NCI-H2081 (cell line): ENCODE measurements at places on chromosomes 4 and X.
A peak's percentile ranks its signal among the peaks of the same experiment; 100 is the strongest.

- no peak for DNase-seq
These were observed 62.4 kb upstream of the TBC1D14 start for GRCh38 chr4:6847178-6847577.

DNA sequence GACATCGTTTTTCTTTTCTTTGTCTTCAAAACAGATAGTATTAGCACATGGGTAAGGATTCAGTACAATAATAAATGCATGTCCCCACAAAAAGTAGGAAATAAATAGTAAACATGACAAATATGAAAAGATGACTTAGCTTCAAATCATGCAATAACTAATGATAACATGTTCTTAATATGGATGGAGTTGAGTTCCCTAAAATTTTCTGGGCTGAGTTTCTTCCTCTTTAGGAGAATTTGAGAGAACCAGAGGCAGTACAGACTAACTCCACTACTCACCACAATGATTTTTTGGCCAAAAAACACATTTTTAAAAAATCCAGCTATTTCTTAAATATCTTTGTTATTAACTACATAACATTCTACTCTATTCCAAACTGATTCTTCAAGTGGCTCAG, 432.3 kb upstream of the HS3ST1 start:
- DNase-seq, result no peak

DNA sequence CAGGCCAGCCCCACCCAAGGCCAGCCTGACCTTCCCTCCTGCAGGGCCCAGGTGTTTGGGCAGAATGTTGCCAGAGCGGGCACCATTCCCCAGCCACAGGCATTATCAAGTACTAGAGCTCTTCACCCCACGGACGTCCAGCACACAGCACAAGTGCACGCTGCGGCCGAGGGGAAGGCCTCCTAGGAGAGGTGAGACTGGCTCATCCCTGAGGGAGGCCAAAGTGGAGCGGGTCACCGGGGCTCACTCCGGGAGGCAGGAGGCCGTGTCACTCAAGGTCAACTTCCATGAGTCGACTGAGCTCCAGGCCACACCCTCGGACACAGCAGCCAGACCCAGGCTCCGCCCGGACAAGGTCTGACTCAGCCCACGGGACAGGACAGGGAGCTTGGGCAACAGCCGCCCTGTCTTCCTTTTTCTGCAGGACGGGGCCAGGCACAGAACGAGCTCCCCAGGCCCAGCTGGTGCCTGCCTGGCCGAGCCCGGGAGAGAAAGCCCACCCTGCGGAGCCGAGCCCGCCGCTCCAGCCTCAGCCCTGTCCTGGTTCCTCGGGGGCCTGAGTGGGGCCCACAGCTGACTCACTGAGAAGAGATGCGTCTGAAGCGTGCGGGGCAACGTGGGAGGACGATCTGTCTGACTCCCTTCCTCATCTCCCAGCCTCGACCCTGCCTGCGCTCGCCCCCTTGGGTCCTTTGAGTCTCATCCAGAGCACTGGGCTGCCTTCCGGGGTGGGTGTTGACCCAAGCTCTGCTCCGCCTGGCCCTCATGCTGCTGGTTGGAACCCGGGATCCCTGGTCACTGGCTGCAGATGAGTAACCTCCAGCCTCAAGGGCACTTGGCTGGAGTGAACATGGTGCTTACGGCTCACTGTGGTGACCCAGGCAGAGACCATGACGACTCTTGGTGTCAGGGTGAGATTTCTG, 1.6 kb downstream of the SLC49A3 start:
- DNase-seq, result no peak

DNA sequence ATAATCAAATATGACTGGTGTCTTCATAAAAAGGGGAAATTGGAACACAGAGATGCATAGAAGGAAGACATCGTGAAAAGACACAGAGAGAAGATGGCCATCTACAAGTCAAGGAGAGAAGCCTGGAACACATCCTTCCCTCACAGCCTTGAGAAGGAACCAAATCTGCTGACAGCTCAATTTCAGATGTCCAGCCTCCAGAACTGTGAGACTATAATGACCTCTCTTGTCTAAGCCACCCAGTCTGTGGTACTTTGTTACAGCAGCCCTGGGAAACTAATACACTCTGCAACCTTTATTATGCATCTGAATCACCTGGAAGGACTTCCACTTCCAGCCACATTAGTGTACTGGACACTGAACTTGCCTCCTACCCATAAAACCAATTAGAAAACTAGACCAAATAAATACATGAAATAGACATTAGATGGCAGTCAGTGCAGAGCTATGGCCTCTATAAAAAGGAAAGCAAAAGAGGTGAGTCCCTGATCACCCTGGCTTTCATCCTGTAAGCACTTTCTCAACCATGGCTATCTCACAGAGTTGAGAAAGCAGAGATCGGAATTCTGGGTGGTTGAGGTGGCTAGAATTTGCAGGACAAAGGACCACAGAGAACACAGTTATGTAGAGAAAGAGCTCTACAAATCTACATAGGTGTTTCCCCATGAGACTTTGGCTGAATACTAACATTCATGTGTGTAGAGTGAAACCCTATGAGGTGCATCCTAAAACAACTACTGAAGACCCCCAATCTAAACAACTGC, 25.7 kb downstream of the GAB3 start:
- DNase-seq, result no peak

DNA sequence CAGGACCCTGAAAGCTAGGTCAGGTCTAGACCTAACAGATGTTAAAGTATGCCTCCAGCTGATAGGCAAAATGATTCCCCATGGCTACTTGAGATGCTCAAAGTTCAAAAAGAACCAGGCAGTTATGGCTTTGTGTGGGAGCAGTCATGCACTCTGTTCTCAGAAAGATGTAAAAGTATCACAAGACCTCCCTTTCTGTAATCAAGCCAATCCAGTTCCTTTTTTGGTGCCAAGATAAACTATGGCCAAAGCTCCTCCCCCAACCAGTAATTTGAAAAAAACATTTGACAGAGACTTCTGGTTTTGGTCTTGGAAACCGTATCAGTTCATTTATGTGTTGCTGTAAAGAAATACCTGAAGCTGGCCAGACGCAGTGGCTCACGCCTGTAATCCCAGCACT, 340.9 kb downstream of the CHIC1 start:
- DNase-seq, result no peak

GRCh38 chr4:185247151-185247550, 37.8 kb downstream of the SNX25 start:
- no peak for DNase-seq

DNA sequence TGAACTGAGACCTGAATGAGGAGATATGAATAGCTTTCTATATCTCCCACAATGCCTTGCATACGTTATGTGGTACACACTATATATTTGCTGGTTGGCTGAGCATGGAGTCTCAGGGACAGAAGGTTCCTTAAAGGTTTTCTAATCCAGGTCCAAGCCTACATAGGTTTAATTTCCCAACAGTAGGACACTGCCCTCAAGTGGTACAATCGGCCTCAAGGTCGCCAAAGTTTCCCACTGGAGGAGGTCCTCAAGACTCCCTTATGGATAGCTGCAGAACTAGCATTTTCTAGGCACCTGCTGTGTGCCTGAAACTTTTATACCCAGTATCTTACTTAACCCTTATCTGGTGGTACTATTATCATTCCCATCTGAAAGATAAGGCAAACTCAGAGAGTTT, 21.0 kb upstream of the EFNB1 start:
- no peak for DNase-seq

- DNase-seq, result no peak
These were observed 20.0 kb downstream of the RHOH start for GRCh38 chr4:40216622-40217366.

DNA sequence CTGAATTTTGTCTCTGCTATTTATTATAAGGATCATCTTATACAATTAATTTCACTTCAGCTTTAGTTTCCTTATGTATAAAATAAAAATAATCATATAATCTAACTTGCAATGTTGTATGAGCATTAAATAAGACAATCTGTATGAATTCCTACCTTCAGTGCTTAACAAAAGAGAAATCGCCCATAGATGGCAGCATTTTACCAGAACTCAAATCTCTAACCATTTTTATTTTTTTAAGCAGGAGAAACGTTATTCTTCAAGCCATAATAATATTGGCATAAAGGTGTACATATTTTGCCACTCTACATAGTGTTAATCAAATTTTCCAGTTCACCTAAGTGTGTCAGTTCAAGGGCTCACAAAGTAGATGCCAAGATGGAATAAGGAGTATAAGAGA, 78.8 kb downstream of the TMEM47 start:
- peak; percentile 20 for DNase-seq

DNA sequence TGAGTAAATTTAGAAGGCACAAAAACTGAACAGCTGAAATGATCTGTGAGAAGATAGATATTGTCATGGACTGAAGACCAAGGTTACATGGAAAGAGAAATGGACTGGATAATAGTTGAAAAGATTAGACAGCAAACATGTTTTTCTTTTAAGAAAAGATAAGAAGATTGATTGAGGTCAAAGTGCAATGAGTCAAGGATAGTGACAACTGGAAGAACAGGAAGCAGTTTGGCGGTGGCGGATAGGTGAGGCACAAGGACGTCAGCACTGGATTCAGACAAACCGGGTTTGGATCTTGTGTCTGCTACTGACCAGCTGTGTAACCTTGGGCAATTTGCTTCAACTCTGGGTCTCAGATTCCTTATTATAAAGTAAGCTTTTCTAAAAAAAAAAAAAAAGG, 2.0 kb upstream of the HPGD start:
- DNase-seq, result no peak

DNA sequence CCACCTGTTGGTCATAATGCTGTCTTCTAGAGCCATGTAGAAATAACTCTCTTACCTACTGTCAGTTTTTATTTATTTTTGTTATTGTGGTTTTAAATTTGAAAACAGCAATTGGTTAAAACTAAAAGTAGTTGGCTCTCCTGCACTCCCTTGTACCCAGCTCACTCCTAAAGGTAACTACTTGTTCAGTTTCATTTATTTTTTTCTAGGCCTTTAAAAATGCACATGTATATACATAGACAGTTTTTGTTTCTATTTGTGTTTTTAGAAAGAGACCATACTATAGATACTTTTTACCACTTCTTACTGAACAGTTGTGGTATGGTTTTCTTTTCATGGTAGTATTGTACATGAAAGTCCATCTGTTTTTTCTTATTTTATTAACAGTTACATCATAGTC, 16.8 kb downstream of the SMAD1 start:
- no peak for DNase-seq

- DNase-seq, result no peak
These were observed 14.3 kb upstream of the PDHA2 start for GRCh38 chr4:95825546-95825945.

- no peak for DNase-seq
These were observed 2.4 kb upstream of the LOC101059915 start for GRCh38 chrX:71664889-71665491.

- no peak for DNase-seq
These were observed 279.5 kb downstream of the ANKRD50 start for GRCh38 chr4:124433044-124433443.

GRCh38 chr4:98148856-98149255, 5.6 kb upstream of the STPG2 start:
- DNase-seq, result no peak

- DNase-seq, result no peak
These were observed 45.1 kb downstream of the VSIG4 start for GRCh38 chrX:65994519-65995506.

DNA sequence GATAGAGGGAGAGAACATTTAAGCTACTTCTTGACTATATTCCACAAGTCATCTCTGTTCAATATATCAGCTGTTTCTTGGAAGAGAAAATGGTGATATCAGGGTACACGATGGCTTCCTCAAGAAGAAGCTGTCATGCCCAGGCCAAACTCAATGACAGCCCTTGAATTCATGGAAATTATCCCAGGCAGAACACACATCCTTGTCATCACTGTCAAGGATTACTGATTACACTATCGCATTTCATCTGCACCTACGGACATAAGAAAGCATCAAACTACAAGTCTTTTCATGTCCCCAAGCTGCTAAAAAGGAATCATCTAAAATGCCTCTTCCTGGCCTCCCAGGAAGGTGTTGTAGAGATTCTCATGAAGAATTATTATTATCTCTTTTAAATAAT, 165.2 kb upstream of the SLC7A11 start:
- no peak for DNase-seq

GRCh38 chr4:155552180-155552579, 114.5 kb upstream of the GUCY1A1 start:
- DNase-seq, result no peak

GRCh38 chr4:107693132-107693531, 26.9 kb downstream of the PAPSS1 start:
- no peak for DNase-seq

GRCh38 chrX:446245-446644, 59.5 kb upstream of the PPP2R3B start:
- no peak for DNase-seq

GRCh38 chrX:95040104-95040503, 1366.1 kb downstream of the FAM133A start:
- no peak for DNase-seq

- peak; percentile 58 for DNase-seq
These were observed 58.9 kb upstream of the PGM2 start for GRCh38 chr4:37767546-37767945.

GRCh38 chrX:133674726-133675470, 259.6 kb upstream of the GPC4 start:
- no peak for DNase-seq

DNA sequence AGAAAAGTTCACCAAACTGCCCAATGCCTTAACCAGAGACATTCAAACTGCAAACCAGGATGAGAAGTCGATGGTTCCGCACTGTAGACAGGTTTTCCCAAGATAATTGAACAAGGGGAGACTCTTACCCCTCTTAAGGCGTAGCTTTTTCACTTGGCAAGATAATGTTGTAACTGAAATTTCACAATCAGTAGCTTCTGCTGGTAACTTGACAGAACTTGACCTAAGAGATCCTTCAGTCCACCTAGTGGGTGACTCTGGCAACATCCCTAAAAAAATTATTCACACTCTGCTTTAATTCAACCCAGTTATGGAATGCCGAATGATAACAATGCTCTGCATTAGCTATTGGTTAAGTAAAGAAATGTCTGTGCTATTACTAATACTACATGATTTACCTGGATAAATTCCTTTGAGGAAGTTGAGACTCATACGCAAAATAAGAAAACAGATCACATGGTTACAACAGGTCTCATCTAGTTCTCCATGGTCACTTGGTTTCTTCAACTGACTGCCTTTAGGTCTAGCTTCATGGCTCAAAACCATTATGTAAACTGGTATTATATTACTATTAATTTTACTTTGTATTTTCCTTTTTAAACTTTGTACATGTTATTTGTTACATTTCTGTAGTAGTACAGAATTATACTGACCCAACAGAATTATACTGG, 9.1 kb downstream of the ELF2 start:
- DNase-seq, result no peak

DNA sequence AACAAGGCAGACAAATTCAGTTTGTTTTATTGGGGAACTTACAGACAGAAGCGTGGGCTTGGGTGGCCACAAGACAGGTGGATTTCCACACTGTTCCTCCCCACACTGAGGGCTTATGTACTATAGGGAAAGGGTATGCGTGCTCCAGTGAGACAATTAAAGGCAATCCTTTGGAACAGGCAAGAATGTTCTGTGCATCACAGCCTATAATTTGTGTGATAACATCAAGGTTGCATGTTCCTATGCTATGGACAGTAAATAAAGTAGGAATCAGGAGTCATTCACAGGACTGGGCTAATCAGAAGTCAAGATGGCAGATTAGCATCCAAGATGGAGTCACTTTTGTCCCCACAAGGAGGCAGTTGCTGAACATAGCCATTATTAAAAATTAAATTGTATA, 84.6 kb upstream of the TRIM2 start:
- no peak for DNase-seq
